ENCODE measurements at places on chromosomes 5 and 9.

DNA sequence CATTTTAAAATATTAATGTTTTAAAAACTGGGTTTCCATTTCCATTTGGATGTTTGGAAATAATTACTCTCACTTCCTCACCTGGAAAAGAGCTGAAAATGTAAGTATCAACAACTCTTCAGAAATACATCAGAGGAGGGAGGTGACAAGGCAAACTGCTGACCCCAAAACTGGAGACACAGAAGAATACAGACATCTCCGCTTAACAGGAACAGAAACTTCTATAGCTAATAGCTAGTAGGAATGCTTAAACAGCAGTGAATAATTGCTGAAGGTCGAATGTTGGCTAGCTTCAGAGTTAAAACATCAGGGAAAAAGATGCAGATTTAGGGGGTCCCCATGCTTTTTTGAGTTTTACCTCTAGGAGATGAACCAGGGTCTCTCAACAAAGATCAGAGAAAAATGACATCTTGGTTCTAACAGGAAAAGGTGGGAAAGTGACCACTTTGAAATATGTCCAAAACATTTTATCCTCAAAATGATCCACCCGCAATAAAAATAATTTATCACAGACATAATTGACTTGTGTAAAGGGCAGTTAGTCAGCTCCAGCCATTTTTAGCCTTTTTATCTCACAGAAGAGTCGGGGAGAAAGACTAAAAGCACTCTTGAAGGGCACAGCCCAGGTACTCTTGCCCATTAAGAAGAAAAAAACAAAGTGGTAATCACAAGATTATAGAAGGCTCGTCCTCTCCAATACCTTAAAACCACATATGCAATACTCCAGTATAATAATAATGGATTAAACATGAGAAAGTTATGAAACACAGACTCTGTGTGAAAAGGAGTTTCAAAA is 1474.9 kb downstream of the EFNA5 start:
- H3K4me3 ChIP-seq, result no peak overlapping the region
- no peak for DNase-seq
- H3K4me1 ChIP-seq, result peaks cover 3% of the 10 kb centered on the region
- no peak overlapping the region for H3K27ac ChIP-seq
- no peaks in the 10 kb centered on the region for H3K27me3 ChIP-seq

DNA sequence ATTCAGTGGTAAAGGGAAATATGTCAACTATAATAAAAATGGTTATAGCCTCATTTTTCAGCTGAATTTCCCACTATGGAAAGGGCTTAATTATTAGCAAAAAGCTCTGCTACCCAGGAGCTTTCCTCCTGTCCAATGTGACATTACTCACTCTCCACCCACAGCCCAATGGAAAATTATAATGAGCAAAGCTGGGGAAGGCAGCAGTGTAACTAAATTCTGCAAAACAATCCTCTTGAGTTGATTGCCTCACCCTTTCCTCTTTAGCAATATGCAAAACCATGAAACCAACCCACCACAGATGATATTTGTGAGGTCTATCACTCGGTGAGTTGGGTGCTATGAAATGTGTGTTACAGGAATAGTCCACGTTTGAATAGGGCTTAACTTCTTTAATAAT is 14.0 kb upstream of the PLPPR1 start:
- no peak overlapping the region for H3K4me3 ChIP-seq
- no peaks in the 10 kb centered on the region for H3K4me1 ChIP-seq
- peaks cover 42% of the 10 kb centered on the region for H3K27me3 ChIP-seq
- H3K27ac ChIP-seq, result no peak overlapping the region
- H3K36me3 ChIP-seq, result no peaks in the 10 kb centered on the region

- H3K36me3 ChIP-seq, result peaks cover 5% of the 10 kb centered on the region
- H3K27ac ChIP-seq, result no peak overlapping the region
- no peaks in the 10 kb centered on the region for H3K27me3 ChIP-seq
- peaks cover 4% of the 10 kb centered on the region for H3K4me1 ChIP-seq
- no peak overlapping the region for H3K4me3 ChIP-seq
Observed at GRCh38 chr5:172048539-172049101, 42.2 kb upstream of the FBXW11 start.

DNA sequence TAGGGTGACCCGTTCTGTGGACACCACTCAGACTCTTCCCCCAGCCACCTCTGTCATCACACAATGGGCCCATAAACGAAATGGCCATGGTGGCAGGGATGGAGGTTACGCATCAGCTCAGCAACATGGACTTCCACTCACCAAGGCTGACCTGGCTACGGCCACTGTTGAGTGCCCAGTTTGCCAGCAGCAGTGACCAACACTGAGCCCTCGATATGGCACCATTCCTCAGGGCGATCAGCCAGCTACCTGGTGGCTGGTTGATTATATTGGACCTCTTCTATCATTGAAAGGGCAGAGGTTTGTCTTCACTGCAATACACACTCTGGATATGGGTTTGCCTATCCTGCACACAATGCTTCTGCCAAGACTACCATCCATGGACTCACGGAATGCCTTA is 21.1 kb downstream of the MTMR12 start:
- H3K4me1 ChIP-seq, result no peaks in the 10 kb centered on the region
- H3K4me3 ChIP-seq, result no peak overlapping the region
- H3K27ac ChIP-seq, result no peak overlapping the region
- no peak for DNase-seq
- H3K36me3 ChIP-seq, result peaks cover 32% of the 10 kb centered on the region

DNA sequence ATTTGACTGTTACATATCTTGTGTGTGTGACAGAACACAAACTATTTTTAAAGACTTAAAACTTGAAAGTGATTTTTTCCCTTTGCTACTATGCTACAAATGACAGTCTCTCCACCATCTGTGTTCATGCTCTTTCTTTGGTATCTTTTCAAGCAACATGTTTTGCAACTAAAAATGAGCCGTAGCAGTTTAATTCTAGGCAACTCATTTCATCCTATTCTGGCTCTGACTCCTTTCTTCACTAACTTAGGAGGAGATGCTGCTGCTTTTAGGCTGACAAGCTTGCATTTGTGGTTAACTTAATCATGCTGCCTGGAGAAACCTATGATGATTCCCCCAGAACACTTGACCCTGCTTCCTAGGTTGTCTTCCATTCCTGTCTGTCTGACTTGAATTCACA is 100.6 kb downstream of the HACD4 start:
- peaks cover 26% of the 10 kb centered on the region for H3K36me3 ChIP-seq
- no peak overlapping the region for H3K4me3 ChIP-seq
- no peak for DNase-seq
- no peaks in the 10 kb centered on the region for H3K27me3 ChIP-seq

DNA sequence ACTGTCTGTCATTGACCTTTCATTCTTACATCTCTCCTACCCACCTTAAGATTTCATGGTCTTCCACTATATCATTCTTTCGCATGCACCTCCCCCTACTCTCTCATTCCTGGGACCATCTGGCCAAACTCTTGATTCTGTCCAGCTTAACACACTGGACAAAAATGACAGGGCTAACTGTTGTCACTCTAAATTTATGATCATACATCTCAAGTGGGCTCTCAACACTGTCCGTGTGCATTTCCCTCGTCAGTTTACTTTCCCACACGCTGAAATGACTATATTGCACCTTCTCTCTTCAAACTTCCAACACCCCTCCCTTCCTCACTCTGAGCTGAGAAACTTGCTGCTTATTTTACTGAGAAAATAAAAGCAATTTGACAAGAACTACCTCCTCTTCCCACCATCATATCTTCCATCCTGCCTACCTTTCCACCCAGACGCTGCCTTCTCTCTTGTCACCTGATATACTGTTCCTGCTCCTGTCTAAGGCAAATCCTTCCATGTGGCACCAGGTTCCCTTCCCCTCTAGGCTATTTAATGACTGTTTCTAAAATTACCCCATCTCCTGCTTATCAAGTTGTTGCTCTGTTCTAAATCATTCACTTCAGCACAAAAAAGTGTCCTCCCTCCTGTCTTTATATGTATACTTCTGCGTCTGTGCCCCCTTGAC is 8.1 kb upstream of the KLF9 start:
- peaks cover 4% of the 10 kb centered on the region for H3K27me3 ChIP-seq
- H3K27ac ChIP-seq, result peak overlapping the region; percentile 17
- H3K36me3 ChIP-seq, result no peaks in the 10 kb centered on the region
- no peak overlapping the region for H3K4me3 ChIP-seq
- DNase-seq, result no peak

DNA sequence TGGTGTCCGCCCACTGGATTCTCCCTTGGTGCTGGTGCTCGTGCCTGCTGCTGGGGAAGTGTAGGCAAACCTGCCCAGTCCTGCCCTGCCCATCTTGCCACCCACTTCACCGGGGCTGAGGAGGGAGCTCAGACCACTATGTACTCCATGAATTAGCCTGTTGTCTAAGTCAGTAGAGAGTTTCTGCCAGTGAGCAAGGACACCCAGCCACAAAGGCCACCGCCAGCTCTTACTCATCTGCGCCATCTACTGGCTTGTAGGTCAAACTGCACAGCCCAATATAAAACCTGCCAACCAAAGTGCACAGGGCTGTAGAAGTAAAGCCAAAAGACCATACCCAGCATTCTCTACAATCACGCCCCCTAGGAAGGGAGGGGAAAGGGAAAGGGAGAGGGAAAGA is 102.3 kb downstream of the GLIS3 start:
- no peak for DNase-seq
- peaks cover 25% of the 10 kb centered on the region for H3K36me3 ChIP-seq
- H3K27me3 ChIP-seq, result no peaks in the 10 kb centered on the region
- no peaks in the 10 kb centered on the region for H3K4me1 ChIP-seq
- no peak overlapping the region for H3K4me3 ChIP-seq
- no peak overlapping the region for H3K27ac ChIP-seq

- no peak overlapping the region for H3K27ac ChIP-seq
- DNase-seq, result no peak
- H3K36me3 ChIP-seq, result no peaks in the 10 kb centered on the region
- peaks cover 2% of the 10 kb centered on the region for H3K27me3 ChIP-seq
Observed at GRCh38 chr9:4180907-4181605, 118.8 kb downstream of the GLIS3 start.

GRCh38 chr5:175032741-175033151 is 308.4 kb downstream of the MSX2 start:
- DNase-seq, result no peak
- no peaks in the 10 kb centered on the region for H3K36me3 ChIP-seq
- H3K27ac ChIP-seq, result no peak overlapping the region

DNA sequence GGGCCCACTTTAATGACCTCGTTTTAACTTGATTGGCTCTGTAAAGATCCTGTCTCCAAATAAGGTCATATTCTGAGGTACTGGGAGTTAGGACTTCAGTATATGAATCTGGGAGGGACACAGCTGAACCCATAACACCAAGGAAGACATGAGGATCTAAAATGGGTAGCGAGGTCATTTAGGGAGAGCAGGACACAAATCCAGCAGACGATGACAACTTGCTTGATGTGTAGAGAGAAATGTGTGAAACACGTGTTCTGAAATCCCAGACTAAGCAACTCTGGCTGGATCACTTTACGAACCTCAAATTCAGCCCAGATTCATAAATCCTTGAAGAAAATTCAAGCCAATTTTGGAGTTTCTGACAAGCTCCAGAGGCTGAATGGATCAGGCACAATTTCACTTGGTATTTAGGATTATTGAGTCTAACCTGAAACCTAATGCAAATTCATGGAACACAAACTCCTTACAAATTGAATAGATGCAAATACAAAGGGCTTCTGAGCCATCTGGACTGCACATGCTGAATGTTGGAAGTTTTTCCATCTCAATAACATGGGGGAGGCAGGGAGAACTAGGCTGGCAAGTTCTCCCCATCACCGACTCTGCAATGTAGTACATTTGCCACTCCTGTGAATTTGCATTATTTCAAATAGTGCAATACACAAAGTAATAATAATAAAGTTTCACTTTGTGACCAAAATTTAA is 74.0 kb upstream of the SLC30A5 start:
- no peak overlapping the region for H3K27ac ChIP-seq
- DNase-seq, result no peak
- no peaks in the 10 kb centered on the region for H3K4me1 ChIP-seq
- H3K27me3 ChIP-seq, result peaks cover 5% of the 10 kb centered on the region
- H3K36me3 ChIP-seq, result no peaks in the 10 kb centered on the region

GRCh38 chr5:151051066-151051930 is 29.5 kb downstream of the TNIP1 start:
- H3K36me3 ChIP-seq, result peaks cover 33% of the 10 kb centered on the region
- no peak for DNase-seq
- H3K4me1 ChIP-seq, result no peaks in the 10 kb centered on the region
- H3K27ac ChIP-seq, result no peak overlapping the region
- H3K27me3 ChIP-seq, result no peaks in the 10 kb centered on the region

DNA sequence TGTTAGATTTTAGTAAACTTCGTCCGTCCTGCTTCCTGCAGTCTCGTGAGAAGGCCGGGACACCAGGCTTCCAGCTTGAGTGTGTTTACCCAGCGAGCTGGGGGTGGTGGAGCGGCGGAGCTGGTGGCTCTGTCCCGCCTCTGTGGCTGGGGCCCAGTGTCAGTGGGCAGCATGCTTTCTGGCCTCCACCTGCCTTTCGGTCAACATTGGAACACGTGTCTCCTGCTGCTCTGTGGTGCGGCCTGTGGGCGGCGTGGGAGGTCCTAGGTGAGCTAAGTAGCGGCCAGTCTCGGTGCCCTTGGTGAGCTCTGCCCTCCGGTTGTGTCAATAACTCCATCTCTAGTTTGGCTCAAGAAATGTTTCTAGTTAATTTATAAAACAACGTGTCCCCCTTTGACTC is 125.9 kb downstream of the GADD45G start:
- H3K36me3 ChIP-seq, result no peaks in the 10 kb centered on the region
- H3K27ac ChIP-seq, result no peak overlapping the region
- DNase-seq, result no peak
- H3K27me3 ChIP-seq, result no peaks in the 10 kb centered on the region
- no peak overlapping the region for H3K4me3 ChIP-seq

DNA sequence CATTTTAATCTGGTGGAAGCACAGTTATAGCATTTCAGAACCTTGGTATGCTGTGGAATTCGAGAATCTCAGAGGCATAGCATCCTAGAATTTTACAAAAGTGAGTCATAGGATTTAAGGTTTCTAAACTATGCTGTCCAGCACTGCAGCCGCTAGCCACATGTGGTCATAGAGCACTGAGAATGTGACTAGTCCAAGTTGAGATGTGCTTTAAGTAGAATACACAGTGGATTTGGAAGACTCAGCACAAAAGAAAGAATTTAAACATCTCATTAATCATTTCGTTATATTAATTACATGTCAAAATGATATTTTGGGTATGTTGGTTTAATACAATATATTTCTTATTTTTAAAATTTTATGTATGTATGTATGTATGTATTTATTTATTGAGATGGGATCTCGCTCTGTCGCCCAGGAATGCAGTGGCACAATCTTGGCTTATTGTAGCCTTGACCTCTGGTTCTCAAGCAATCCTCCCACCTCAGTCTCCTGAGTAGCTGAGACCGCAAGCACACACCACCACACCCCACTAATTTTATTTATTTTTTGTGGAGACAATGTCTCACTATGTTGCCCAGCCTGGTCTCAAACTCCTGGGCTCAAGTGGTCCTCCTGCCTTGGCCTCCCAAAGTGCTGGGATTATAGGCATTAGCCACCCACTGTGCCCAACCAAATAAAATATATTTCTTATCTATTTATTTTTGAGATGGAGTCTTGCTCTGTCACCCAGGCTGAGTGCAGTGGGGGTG is 20.4 kb upstream of the RPS14 start:
- no peaks in the 10 kb centered on the region for H3K36me3 ChIP-seq
- H3K4me3 ChIP-seq, result no peak overlapping the region
- H3K27me3 ChIP-seq, result no peaks in the 10 kb centered on the region
- DNase-seq, result no peak
- peaks cover 19% of the 10 kb centered on the region for H3K4me1 ChIP-seq

- peaks cover 19% of the 10 kb centered on the region for H3K27me3 ChIP-seq
- H3K36me3 ChIP-seq, result no peaks in the 10 kb centered on the region
- H3K4me1 ChIP-seq, result peaks cover 24% of the 10 kb centered on the region
- no peak for DNase-seq
- H3K27ac ChIP-seq, result no peak overlapping the region
Observed at GRCh38 chr9:126149661-126150060, 177.0 kb upstream of the MVB12B start.

Data from mesothelial cell of epicardium (in vitro differentiated cells).